ENCODE measurements at places on chromosomes 5 and 9.

DNA sequence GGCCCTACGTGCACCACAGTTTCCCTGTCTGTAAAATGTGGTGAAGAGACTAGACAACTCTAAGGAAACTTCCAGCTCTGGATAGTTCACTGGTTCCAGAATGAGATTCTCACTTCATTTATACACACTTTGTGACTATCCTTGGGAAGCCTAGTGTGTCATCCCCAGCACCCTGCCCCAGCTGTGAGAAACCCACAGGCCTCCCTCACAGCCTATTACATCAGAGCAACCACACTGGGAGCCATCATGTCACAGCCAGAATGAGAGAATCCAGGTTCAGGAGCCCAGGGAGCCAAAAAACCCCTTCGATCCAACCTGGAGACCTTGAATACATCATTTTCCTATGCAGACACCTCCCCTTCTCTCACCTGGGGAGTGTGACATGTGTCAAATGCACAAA lies 21.0 kb upstream of the HAND1 start:
- no peak for DNase-seq

DNA sequence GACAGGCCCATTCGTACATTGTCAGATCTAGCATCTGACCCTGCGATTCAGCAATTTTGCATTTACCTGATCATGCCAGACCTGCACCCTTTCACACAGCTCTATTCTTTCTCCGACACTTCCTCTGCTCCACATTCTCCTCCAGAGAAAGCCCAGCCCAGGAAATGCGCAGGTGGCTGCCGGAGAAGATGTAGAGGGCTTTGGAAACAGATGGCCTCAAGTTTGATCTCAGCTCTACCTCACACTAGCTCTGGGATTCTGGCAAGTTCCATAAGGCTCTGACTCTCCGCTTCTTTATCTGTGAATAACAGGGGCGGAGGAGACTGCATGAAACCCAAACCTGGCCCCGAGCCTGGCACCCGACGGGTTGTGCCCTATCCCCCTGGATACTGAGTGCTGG lies 61.5 kb downstream of the GABBR2 start:
- DNase-seq, result no peak

- no peak for DNase-seq
Observed at GRCh38 chr9:114244570-114244969, 78.3 kb upstream of the ORM1 start.

DNA sequence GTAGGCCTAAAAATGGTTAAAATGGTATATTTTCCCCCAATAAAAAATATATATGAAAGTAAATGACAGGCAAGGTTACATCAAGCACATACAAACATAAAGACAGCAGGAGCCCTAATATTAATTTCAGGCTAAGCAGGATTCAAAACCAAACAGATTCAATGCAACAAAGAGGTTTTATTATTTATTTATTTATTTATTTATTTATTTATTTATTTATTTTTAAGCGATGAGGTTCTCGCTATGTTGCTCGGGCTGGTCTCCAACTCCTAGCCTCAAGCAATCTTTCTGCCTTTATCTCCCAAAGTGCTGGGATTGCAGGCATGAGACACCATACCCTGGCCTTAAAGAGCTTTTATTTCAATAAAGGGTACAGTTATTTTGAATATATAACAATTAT lies 106.4 kb upstream of the SHB start:
- DNase-seq, result no peak

DNA sequence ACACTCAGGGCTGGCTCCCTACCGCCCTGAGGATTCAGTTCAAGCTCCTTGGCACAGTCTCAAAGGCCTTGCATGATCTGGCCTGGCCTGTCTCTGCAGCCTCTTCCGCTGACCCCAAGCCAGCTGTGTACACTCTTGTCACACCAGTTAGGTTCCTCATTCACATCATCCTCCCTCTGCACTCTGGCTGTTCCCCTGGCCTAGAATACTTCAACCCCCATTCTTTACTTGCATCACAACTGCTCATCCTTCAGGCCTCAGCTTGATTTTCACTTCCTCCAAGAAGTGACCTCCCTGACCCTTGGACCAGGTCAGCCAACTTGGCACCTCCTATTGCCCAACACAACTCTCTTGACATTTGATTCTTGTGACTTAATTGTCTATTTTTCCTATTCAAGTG lies 18.9 kb upstream of the PFDN1 start:
- no peak for DNase-seq

GRCh38 chr5:119318256-119318894 lies 37.4 kb upstream of the TNFAIP8 start:
- no peak for DNase-seq

DNA sequence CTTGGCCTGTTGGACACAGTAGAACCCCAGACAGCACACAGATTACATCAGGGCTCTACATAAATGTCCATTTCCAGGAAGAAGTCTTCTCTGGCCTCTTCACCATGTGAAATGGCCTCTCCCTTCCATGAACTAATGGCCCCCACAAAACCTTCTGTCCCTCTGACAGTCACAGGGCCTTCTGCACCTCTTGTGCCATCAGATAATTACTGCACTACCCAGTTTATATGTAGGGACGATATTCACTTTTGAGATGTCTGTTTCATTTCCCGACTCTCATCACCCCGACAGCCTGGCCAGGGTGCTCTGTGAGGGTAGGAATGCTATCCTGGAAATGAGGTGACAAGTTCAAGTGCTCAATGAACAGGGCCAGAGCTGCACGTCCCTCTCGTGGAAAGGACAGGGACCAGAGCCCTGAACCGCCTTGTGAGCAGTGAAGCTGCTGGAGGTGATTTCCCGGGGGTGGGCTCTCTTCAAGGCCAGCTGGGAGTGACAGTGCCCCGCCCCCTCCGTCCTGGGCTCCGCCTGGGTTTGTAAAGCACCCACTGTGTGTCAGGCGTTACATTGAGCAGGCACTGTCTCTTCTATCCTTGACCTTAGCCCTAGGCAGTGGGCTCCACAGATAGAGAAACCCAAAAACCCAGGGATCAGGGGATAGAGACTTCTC lies 3.0 kb upstream of the FAM78A start:
- DNase-seq, result no peak

DNA sequence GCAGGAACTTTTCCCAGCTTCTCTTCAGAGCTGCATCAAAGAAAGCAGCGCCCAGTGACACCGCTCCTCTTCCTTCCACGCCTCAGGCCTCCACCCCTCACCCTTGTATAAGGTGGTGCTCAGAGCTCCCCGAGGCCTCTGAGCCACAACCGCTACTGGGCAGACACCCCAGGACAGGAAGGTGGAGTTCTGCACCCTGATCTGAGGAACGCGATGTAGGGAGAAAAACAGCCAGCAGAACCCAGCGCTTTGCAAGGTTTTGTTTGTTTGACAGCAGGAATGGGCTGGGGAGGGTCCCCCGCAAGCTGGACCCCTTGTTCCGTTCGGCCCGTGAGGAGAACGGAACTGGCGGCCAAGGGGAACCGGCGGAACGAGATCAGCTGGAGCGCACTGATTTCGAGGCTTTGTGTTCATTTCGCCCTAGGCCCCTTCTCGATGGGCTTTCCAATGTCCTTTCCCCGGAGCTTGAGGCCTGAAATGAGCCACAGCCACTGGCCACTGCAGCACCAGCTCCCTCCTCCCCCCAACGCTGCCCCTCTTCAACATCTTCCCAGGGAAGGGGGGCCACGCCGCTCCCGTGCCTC lies 4.1 kb downstream of the EDF1 start:
- no peak for DNase-seq

- no peak for DNase-seq
Observed at GRCh38 chr5:80590766-80591165, 20.7 kb upstream of the ANKRD34B start.

DNA sequence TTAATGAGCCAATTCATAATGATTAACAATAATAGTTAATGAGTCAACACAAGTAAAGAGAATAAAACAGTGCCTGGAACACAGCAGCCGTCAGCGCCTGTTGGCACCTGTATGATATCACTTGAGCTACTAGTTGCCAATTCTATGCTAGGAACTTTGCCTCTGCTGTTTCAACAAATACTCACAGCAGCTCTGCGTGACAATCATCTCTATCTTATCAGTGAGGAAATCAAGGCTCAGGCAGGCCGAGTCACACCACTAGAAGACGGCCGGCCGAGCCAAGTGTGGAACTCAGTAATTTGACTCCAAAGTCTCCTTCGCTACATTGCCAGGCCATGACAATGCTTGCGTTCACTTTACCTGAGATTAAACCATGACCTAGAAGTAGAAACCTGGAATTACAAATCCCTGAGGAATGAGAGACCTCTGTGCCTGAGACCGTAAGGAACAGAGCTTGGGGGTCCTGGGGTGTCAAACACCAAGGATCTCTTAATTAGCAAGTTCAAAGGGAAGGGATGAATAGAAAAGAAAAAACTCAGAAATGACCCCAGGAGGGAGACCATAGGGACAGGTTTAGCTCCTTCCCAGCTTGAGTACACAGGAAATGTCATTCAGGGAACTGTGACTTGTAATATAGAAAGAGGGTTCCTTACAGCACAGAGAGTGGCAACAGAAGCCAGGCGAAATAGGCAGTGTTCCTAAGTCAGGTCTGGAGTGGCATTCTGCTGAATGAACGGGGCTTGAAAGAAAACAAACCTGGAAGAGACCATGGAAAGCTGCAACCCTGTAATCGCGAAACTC lies 109.1 kb downstream of the SUSD1 start:
- no peak for DNase-seq

DNA sequence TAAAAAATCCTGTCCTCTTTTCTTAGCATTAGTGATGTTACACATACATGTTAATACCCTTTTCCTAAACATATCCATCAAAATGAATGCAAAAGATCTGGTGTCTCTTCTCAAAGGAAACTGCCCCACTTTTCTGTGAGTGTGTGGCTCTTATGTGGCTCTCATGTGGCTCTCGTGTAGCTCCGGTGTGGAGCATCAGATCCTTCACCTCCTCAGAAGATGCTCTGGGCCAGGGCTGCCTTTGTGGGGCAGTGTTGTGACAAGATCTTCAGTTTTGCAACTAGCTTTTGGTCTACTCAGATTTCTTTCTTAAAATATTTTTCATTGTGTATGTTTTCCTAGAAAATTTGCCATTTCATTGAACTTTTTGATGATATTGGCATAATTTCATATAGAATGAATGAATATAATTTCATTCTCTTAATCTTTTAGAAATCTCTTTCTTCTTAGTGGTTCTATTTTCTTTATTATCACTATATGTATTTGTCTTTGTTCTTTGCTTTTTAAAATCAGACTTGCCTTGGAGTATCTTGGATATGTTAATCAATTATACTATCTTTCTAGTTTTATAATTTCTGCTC lies 19.4 kb downstream of the GARNL3 start:
- no peak for DNase-seq

- DNase-seq, result no peak
Observed at GRCh38 chr5:125558466-125558865, 812.0 kb upstream of the ZNF608 start.

GRCh38 chr5:57569601-57570000 lies 87.0 kb upstream of the ACTBL2 start:
- no peak for DNase-seq

- no peak for DNase-seq
Observed at GRCh38 chr5:178314961-178315820, 82.6 kb upstream of the PHYKPL start.

DNA sequence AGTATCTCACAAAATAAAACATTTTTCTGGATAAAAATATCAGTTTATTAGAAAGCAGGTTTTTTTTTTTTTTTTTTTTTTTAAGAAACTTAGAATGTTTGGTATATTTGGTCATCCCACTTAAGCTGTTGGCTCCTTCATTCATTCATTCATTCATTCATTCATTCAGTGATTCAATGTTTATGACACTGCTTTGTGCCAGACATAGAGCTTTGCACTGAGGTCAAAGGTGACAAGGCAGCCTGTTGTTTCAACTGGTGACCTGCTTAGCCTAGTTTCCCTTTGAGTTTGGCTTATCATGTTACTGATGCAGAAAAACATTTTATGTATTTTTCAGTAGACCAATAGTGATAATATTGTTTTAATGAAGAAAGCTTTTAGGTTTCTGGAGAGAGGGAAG lies 23.5 kb downstream of the CPEB4 start:
- no peak for DNase-seq

GRCh38 chr9:126043681-126044080 lies 282.9 kb upstream of the MVB12B start:
- DNase-seq, result no peak

- no peak for DNase-seq
Observed at GRCh38 chr9:68950689-68951088, 63.2 kb downstream of the PRKACG start.

DNA sequence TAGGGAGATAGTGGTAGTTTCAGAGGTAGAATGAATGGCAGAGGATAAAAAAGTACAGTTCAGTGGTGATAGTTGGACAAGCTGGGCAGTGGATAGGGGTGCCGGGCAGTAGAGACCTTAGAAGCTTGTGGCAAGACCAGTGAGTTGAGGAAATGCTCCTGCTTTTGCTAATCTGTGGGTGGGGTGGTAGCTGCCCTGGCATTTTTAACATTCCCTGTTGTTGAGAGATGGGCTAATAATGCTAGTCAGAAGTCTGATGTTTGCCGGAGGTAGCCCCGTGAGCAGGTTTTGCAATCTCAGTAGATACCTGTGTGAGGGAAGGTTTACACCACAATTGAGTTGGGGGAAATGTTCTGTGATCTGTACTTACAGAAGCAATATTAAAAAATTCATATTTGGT lies 91.1 kb downstream of the TRIO start:
- no peak for DNase-seq

- no peak for DNase-seq
Observed at GRCh38 chr5:166768536-166768935, 1522.9 kb upstream of the WWC1 start.

GRCh38 chr9:109311731-109312130 lies 9.1 kb downstream of the EPB41L4B start:
- no peak for DNase-seq

DNA sequence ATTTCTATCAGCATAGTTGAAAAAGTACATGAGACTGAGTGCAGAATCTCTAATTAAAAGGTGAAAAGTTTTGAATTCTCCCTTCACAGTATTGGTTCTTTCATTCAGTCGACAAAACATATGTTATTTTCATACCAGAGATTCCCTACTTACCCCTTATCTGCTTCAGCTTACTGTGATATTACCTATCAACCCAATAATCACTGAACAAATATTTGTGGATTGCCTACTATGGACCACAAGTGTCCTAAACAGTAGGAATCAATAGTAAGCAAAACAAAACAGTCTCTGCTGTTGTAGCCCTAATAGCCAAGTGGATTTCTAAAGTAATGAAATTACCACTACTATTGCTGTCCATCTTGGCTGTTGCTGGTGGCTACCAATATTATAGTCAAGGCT lies 11.5 kb downstream of the CCDC152 start:
- DNase-seq, result no peak

GRCh38 chr9:133982971-133983720 lies 9.0 kb downstream of the VAV2 start:
- DNase-seq, result no peak
